ENCODE measurements at places on chromosomes 6 and 20.
A peak's percentile ranks its signal among the peaks of the same experiment; 100 is the strongest.

- DNase-seq: peak; percentile 55
Observed at GRCh38 chr6:116217069-116217468, 36.8 kb downstream of the TSPYL4 start.

DNA sequence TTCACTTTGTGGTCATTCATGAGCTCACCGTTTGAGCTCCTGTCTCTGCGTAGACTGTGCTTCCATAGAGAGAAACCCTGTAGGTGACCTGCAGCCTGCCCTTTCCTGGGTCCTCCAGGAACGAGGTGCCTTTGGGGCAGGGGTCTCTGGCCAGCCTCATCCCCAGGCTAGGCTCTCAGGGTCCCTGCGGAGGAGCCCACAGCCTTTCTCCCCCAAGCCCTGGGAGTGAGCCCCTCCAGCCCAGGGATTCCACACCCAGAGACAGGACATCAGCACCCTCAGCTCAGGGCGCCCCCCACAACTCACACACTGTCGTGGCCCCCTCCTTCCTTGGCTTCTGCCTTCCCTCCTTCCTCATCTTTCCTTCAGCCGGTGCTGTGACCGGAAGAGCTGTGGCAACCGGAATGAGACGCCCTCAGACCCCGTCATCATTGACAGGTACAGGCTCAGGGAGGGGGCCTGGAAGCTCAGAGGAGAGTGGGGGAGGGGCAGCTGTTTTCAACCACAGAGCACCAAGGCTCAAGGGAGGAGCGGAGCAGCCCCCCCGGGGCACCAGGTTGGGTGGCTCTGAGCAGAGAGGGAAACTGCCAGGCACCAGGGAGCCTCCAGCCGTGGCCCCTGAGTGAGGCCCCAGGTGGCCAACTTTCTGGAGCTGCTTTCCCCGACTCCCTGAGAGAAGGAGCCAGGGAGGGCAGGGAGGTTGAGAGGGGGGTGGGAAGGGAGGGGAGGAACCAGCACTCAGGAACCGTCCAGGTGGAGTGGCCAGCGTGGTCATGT lies 16.8 kb downstream of the EBF4 start:
- no peak for DNase-seq

DNA sequence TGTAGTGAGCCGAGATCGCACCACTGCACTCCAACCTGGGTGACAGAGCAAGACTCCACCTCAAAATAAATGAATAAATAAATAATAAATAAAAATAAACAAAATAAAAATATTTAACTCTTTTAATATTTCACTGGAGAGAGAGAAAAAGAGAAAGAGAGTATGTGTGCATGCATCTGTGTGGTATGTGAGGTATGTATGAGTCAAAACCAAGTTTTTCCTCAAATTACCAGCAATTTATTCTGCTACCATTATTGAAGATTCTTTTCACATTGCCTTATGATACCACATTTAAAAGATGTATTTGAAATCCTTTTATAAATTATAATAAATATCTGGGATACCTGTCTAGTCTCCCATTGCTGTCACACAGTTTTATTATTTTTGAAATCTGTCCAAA lies 122.1 kb downstream of the CD164 start:
- DNase-seq: no peak

- DNase-seq: no peak
Observed at GRCh38 chr6:6946206-6947155, 161.3 kb upstream of the RREB1 start.

DNA sequence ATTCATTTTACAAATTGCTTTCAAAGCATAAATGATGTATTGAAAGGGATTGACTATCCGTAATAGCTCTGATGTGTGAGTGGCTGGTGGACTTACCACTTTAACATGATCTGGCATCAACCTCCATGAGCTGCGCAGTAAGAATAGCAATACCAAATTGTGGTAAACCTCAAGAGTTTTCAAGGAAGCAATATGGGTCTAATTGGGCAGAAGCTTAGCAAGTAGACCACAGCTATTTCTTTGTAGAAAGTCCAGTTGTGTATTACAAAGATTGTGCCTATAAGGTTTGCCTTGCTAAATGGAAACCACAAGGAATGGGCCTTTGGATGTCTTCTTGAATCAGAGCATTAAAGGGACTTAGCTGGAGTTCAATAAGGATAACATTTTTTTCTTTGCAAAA lies 736.6 kb downstream of the KIF16B start:
- no peak for DNase-seq

GRCh38 chr6:149233056-149233715 lies 84.3 kb upstream of the TAB2 start:
- peak; percentile 81 for DNase-seq

- no peak for DNase-seq
Observed at GRCh38 chr6:127547904-127548649, 28.9 kb upstream of the C6orf58 start.

DNA sequence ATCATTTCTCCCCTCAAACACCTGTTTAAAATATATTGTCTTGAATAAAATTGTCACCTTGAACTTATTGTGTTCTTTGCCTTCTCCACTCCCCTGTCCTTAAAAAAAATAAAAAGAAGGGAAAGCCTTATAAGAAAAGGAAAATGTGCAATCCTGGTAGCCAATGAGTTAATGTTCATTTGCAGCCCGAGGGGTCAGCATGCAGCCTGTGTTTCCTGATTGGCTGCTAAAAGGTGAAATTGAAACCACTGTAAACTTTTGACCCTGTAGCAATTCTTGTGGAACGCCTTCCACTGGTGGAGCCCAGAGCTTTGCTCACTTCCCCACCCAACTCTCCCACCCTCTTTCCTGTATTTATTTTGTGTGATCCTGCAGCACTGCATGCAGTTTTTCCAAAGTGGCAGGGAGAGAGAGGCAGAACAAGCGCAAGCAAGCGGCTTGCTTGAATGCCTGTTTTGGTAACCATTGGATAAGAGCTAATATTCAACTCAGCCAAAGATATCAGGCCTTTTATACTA lies 74.9 kb downstream of the NCOA3 start:
- DNase-seq: peak; percentile 15

DNA sequence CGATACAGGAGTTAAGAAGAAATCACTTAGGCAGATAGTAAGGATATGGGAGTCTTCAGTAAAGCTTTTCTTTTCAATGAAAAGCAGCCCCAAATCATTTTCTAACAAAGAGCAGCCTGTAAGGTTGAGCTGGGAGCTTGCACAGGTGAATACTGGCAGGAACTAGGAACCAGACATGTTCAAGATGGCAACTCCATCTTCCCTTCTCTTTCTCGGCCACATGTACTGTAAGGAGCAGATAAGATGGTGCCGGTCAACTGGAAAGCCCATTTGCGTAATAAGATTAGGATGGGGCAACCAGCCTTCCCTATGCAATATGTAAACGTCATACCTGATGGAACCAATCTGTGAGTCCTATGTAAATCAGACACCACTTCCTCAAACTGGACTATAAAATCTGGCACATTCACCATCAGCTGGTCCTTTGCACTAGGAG lies 46.2 kb upstream of the RNGTT start:
- no peak for DNase-seq

DNA sequence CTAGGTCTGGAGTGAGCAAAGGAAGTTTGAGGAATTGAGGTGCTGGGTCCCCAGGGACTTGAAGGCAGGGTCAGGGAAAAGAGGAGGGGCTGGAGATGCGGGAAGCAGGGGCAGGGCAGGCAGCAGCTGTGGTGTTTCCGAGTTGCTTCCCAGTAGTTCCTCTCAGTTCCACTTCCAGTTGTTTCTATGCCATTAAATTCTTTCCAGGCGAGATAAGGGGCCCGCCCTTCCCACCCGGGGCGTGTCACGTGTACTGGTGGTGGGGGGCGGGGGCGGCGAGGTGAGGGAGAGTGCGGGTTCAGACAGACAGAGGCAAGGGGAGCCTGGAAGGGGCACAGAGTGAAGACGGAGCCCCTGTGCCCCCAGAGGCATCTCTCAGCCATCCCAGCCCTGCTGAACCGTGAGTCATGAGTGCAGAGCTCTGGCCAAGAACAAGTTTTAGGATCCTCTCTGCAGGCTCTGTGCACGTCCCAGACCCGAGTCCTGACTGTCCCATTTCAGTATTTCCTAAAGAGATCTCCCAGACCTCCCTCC lies 977 bp downstream of the TNXB start:
- DNase-seq: no peak

Measured in CD4-positive, alpha-beta T cell treated with Interleukin-2 at 100 ng/mL for 4 hours (primary cell).